ENCODE measurements at places on chromosomes 12 and 14.

DNA sequence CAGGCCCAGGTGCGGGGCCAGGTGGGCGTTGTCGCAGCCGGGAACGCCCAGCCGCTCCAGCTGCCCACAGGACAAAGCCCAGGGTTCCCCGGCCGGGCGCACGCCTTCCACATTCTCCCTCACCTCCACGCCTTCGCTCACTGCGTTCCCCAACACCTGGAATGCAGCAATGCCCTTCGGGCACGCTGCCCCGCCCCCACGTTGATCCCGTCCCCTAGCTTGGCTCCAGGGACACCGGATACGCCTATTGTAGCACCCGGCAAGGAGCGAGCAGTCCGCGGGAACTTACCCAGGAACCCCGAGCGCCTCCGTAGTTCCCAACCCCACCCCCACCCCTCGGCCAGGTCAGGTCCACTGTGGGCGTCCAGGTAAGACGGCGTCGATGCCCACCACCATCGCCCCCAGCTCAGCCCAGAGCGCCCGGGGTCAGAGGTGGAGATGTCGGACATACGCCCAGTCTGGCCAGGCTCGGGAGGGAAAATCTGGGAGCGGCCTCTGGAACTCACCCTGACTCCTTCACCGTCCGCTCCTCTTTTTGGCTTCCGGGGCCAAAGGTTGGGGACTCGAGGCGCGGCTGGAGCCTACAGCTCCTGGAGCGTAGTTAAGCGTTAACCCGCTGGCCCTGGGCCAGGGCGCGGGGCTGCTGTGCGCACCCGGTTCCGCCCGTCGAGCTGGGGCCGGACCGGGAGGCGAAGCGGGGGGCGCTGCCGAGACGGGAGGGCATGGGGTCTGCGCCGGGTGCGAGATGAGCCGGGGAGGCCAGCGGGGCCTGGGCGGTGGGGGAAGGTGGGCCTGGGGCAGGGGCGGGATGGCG, 594 bp upstream of the CEP170B start:
- no peak for DNase-seq

DNA sequence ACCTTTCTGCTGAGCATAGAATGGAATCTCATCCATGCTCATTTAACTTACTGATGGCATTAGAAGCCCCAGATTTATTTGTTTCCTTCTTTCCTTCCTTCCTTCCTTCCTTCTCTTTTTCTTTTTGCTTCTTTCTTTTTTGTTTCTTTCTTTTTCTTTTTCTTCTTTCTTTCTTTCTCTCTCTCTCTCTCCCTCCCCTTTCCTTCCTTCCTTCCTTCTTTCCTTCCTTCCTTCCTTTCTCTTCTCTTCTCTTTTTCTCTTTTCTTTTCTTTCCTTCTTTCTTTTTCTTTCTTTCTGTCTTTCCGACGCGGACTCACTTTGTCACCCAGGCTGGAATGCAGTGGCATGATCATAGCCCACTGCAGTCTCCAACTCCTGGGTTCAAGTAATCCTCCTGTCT, 55.9 kb downstream of the C12orf75 start:
- no peak for DNase-seq

DNA sequence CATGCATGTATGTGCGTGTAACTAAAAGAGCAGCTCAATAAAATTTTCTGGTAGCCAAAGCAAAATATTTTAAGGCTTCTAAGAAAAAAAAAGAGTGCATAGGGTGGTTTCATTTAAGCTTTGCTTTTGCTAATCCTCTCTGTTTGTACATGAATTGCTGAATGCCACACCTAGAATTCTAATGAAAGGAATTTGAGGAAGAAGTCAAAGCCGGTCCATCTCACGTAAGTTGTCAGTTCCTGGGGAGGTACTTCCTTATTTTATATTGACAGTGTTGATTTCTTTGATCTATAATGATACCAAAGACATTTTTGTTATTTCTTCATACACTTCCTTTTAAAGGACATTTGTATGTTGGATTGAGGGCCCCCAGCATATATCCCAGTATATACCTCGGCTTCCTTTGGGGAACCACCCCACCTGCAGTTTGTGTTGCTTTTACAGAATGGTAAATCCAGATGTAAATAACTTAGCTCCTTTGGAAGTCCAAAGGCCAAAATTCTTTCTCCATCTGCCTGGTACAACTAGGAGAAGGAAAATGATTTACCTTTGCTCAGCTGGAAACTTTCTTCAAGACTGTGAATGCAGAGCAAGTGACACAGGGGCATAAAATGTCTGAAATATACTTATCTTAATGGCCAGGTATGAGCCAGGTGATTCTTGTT, 420.9 kb upstream of the ATP2B1 start:
- no peak for DNase-seq

DNA sequence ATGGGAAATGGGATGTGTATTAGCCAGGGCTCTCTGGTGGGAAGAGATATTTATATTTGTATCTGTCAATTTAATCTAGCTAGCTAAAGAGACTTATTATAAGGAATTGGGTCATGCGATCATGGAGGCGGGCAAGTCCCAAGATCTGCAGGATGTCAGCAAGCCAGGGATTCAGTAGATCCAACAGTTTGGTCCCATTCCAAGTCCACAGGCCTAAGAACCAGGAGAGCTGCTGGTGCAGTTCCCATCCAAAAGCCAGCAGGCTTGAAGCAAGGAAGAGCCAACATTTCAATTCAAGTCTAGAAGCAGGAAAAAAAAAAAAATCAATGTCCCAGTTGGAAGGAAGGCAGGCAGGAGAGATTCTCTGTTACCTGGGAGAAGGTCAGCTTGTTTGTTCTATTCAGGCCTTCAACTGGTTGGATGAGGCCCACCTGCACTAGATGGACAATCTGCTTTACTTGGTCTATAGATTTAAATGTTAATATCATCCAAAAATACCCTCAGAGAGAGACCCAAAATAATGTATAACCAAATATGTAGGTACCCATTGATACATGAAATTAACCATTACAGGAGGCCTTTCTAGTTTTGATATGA, 60.7 kb upstream of the BCAT1 start:
- DNase-seq = no peak

DNA sequence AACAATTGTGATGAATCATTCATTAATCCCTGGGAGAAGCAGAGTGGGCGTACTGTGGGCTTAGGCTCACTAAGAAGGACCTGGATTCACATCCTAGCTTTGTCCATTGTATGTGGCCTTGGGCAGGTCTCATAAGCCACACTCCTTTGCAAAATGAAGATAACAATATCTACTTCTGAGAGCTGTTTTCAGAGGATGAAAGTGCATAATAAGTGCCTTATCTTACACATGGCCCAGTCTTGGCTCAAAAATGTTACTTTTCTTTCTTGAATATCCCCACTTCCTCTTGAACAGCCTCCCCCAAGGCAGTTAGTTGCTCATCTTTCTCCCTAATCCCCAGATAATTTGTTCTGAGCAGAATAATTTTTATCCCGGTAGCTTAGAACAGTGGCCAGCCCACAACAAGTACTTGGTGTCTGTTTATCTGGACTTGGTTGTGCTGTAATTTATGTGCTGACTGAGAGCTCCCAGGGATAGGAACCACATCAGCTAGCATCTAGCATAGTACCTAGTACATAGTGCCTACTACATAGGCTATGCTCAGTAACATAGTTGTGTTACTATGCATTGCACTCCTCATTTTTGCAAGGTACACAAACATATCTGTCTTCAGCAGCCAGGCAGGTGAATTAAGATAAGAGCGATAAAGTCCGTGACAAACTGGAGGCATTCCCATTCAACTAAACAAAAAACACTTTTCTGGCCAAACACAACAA, 61.7 kb upstream of the NUDT4 start:
- DNase-seq = no peak

All from skin of body (tissue), 3 donors.